Neural crest cell (in vitro differentiated cells): ENCODE measurements at places on chromosomes 5 and 9. TPM values are rescaled to one million over a fixed set of nuclear protein-coding genes. Genes with fewer than 3 reads are reported as not detected.

SPINK1 gene
- total RNA-seq: not detected in 2 replicates

GRCh38 chr5:58871648-58872242 is 288.9 kb downstream of the RAB3C start:
- peak; percentile 40 for DNase-seq

DNA sequence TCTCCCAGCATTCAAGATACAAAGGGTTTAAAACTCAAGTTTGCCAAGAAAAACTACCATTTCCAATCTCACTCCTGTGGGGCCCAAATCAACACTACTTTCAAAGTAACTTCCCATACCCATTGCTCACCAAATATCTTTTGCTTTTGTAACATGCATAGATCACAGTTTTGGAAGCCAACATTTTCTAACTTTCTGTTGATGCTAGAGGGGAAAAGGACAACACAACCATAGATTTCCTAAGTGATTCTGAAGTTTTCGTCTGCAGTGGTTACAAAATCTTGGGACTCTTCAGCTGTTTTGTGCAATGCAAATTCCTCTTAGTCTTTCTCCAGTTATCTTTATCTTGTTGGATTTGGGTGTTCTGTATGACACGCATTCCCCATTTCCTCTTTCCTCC is 94.1 kb upstream of the PAPPA start:
- no peak for DNase-seq

DNA sequence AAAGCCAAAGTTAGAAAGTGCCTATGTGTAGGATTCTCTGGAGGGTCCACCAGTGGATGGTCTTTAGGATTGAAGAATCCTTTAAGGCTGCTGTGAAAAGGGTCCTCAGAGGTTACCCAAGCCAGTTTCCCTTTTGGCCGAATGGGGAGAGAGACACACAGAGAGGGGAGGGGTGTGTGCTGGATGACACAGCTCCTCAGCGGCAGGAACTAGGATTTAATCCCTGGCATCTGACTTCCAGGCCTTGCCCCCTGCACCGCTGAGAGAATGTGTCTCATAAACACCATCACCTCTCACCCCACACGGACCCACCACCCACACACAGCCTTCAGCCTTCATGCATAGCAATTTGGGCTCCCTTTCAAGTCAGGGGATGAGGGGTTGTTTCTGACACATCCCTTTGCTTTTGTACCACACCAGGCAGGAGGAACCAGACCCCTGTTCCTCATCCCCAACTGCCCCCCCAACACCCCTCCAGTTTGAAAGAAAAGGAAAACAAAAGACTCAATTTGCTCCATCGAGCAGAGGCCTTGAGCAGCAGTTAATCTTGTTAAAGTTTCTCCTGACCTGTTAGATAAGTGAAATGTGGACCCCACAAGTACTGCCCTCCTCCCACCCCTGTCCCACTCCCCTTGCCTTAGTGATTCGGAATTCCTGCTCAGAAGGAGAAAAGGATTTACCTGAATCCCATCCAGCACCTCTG is 4.0 kb downstream of the PAPPA start:
- DNase-seq: no peak

KLF4 gene
- not detected in 2 replicates for total RNA-seq

DNA sequence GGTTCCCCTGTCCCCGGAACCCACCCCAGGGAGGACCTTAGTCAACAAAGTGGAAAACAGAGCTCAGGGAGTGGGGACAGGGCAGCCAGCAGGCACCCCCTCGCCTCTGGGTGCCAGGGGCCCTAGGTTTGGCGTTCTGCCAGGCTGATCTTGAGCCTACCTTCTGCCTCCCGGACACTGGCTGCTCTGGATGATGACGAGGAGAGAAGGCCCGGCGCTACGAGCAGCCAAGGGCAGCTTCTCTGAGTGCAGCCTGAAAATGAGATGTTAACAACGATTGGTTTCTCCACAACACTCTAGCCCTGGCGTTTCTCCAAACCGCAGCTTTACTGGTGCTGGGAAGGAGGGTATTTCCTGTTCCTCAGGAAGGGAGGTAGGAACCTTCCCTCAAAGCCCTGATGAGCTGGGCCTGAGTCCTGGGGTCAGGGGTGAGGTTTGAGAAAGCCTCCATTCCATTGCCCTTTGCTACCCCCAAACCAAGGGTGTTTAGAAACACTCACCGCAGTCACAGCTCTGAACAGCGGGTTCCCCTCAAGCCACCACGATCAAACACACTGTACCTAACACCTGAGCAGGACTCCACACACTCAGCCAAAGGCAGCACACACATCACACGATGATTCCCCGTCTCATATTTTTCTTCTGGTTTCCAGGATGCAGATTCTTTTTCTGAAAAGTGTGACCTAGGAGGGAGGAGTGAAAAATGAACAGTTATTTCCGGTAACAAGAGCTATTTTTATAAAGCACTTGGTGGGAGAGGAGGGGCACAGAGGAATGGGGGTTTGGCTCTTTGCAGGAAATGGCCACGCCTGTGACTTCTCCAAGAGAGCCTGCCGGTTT is at the start of gene STING1:
Gene STING1, minus strand, starts transcription at position 709 of the 840 bp plus-strand sequence. CDS start 1,054 bp downstream, outside the sequence.
- no peak for DNase-seq

ARHGEF39 gene
- 27.2 and 28.0 TPM in 2 replicates for total RNA-seq

- no peak for DNase-seq
These were observed 100.0 kb downstream of the NLN start for GRCh38 chr5:65821966-65822365.

- DNase-seq: no peak
These were observed 16.9 kb downstream of the BASP1 start for GRCh38 chr5:17234374-17234773.

GRCh38 chr9:121073038-121073437 is 1.7 kb upstream of the CNTRL start:
- DNase-seq: no peak

- no peak for DNase-seq
These were observed 142.0 kb downstream of the AOPEP start for GRCh38 chr9:94868464-94868863.

DNA sequence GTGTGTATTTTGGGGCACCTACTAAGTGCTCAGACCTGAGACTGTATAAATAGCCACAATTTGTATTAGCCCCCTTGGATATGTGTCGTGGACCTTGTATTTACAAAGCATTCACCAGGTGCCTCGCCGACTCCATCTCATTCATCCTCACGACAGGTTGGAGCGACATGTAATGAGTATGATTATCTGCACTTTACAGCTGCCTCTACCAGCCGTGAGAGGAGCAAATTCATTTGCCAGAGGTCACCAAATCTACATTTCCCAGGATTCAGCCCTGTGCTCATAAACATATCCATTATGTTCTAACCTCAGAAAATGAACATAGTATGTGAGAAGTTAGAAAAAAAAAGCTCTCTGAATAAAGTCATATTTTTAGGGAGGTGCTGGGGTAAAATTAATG is 167.4 kb downstream of the ZDHHC21 start:
- DNase-seq: no peak

DNA sequence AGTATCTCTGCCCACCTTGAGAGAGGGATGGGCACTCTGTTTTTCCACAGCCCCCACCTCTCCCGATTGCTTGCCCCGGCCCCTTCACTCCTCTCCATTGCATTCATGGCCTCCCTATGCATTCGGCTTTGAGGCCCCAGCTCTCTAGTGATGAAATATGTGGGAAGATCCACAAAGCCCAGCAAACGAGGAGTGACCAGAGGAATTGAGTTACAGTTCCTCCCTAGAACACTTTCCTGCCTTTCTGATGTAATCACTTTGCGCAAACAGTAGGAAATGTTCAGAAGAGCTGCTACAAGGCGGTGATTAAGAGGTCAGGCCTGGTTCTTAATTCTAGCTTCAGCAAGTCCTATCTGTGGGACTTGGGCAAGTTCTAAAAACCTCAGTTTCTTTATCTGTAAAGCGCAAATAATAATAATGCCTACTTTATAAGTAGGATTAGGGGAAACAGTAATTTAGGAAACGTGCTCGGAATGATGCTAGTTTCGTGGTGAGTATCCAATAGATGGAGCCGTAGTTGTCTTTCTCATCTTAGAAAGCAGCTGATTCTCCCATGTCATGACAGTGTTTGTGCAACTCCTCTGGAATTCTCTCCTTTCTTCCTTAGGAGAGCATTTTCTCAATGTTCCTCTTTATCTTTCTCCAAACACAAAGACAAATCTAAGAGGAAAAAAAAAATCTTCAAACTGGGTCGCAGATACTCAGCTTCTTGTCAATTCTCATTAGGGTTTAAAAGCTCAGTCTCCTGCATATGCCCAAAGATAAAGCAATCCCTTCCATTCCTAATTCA is 99.5 kb upstream of the MSX2 start:
- no peak for DNase-seq

WNK2 gene
- total RNA-seq: 27.8 and 34.3 TPM in 2 replicates

DNA sequence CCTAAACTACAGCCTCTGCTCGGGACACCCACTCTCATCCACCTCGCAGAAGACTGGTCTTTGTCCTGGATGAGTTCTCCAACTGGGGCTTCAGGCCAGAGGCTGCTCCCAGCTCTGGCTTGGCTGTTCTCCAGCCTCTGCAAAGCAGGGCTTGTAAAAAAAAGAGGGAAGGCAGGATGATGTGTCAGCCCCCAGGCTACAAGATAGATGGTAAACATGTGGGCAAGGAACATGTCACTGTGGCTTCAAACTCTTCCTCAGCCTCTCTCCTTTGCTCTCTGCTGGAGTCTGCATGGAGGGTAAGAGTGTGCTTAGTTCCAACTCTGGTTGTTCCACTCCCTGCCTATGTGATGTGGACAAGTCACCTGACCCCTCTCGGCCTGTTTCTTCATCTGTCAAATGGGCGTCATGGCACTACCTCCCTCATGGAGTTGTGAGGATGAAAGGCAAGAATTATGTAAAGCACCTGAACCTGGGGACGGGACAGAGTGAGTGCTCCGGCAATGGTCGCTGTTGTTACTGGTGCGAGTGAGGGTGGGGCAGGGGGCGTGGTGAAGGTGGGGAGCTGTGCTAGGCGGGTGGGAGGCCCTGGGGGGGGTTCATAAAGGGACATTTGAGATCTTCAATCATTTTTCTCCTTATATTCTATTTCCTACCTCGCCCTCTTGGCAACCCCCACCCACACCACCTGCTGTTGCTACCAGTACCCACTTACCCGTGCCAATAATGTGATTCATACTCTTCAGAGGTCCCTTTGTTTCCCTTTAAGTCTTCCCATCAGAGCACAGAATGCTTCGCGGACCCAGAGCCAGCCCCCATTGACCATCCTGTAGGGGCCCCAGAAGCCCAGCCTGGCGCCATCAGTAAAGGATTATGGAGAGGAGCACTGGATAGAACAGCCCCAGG is 6.8 kb upstream of the ZNF79 start:
- DNase-seq: no peak

KCNV2 gene
- not detected in 2 replicates for total RNA-seq

DNA sequence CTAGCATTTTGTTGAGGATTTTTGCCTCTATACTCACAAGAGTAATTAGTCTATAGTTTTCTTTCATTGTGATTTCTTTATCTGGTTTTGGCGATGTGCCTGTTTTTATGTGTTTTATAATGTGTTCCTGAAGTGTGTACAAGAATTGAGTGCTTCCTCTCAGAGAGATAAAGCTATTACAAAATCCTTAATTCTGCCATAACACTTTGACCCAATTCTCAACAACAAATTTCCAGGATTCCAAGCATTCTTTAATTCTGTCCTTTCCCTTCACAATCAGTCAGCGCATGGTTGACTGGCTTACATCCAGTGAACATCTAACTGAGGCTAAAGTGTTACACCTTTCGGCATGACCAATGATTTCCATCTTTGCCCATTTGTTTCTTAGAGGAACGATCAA is 282.9 kb upstream of the MVB12B start:
- DNase-seq: no peak

IL13 gene
- total RNA-seq: not detected in 2 replicates

GRCh38 chr5:129001841-129002526 is 36.7 kb downstream of the SLC27A6 start:
- DNase-seq: no peak

PFN3 gene
- not detected in 2 replicates for total RNA-seq

- DNase-seq: no peak
These were observed 80.1 kb upstream of the TYRP1 start for GRCh38 chr9:12613071-12613470.

FLT4 gene
- total RNA-seq: 13.1 and 15.7 TPM in 2 replicates

- DNase-seq: no peak
These were observed 442.4 kb upstream of the ZNF462 start for GRCh38 chr9:106420511-106420944.

GRXCR2 gene
- total RNA-seq: not detected in 2 replicates

DNA sequence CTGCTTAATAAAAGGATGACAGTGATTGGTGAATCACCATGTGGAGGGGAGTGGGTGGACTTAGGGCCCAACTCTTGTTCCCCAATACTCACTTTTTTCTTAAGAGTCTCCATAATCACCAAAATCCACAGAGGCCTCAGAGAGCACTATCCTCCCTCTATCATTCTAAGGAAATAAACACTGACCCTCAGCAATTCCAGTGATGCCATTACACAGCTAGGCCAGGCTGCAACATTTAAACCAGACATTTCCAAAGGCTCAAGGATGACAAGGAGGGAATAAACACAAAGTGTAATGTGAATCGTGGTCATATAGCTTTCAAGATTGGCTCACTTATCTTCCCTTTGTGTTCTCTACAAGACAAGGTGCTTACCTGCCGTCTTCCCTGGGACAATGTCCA is 2.4 kb upstream of the ARSI start:
- DNase-seq: no peak

GRCh38 chr9:6845880-6846279 is 88.1 kb downstream of the KDM4C start:
- DNase-seq: no peak

GRCh38 chr9:28688172-28688571 is 1114.9 kb upstream of the C9orf72 start:
- no peak for DNase-seq
